ENCODE measurements at places on chromosomes 6 and 20.
A peak's percentile ranks its signal among the peaks of the same experiment; 100 is the strongest.

- DNase-seq, result no peak
These were observed 87.2 kb upstream of the ADTRP start for GRCh38 chr6:11865680-11866300.

GRCh38 chr6:159513074-159513720 is 179.8 kb downstream of the SOD2 start:
- DNase-seq, result no peak

DNA sequence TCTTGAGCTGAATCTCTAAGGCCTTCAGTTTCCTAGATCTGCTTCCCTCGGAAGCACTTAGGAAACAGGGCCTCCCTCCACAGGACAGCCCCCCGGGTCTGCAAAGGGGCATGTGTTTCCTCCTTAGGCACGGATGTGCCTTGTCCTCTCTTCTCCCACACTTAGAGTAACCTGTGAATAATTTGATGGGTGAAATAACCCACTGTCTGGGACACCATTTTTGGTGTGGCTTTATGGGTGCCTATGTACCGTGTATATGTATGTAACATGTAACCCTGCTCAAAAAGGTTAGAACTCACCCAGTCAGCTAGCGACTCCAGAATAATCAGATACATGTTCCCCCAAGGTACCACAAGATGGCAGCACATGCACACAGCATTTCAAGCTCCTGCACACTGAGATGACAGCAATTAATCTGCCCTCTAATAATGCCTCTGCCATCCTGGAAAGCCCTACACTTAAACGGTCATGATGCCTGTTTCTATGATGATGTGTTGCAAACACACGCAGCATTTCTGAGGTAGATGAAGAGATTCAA is 212.0 kb upstream of the PROKR2 start:
- peak; percentile 86 for DNase-seq

DNA sequence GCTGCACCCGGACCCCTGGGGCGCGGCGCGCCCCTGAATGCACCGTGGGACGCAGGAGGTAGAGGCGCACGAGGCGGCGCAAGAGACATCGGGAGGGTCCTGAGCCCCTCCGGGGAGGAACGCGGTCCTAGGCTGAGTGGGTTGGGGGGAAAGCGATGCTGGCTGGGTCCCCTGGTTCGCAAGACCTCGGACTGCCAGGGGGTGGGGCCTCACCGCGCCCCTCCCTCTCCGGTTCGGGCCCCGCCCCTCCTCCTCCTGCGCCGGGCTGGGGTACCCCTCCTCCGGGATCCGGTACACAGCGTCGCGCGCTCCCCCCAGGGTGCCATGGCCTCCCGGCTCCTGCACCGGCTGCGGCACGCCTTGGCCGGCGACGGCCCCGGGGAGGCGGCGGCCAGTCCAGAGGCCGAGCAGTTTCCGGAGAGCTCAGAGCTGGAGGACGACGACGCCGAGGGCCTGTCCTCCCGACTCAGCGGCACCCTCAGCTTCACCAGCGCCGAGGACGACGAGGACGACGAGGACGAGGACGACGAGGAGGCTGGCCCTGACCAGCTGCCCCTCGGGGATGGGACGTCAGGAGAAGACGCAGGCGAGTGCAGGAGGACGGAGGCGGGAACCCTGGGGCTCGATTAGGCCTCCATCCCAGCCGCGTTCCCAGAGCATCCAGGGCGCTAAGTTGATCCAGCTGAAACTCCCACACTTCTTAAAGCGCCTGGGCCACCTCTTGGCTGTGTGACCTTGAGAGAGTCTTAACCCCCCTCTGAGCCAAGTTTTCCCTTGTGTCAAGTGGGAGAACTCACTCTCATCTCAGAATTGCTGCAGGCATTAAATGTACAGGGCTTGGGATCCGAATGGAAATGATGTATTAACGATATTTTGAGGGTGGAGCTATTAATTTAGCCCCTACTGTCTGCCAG is 541 bp downstream of the SNX21 start:
- DNase-seq, result peak; percentile 90

GRCh38 chr20:6818033-6818808 is 50.7 kb downstream of the BMP2 start:
- no peak for DNase-seq

DNA sequence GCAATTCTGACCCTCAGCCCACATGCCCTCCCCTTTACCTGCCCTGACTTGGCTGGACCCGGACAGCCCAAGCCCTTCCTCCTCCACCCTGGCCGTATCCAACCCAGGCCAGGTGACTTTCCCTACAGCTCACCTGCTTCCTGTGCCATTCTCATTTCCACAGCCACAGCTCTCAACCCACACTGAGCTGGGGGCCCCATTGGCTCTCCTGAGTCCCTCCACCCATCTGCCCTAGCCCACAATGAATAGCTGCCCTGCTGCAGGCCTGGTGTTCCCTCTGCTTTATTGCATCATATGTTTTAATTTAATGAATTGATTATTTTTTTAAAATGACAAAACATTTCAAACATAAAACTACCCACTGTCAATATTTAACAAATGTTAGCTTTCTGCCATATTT is 118.5 kb upstream of the BACH2 start:
- no peak for DNase-seq

- DNase-seq, result no peak
These were observed 184.7 kb upstream of the PREP start for GRCh38 chr6:105587349-105588122.

Data from osteocyte (in vitro differentiated cells).